ENCODE measurements at places on chromosomes 3 and 15. TPM values are rescaled to one million over a fixed set of nuclear protein-coding genes. Genes with fewer than 3 reads are reported as not detected.

GRCh38 chr3:111882799-111883198 is 23.7 kb downstream of the PHLDB2 start:
- DNase-seq = no peak
- no peaks in the 10 kb centered on the region for H3K36me3 ChIP-seq
- H3K27me3 ChIP-seq = peaks cover 5% of the 10 kb centered on the region
- no peaks in the 10 kb centered on the region for H3K4me1 ChIP-seq
- no peak overlapping the region for H3K4me3 ChIP-seq

GRCh38 chr15:73286311-73286710 is 82.4 kb downstream of the HCN4 start:
- H3K4me1 ChIP-seq = no peaks in the 10 kb centered on the region
- H3K27ac ChIP-seq = no peak overlapping the region
- no peak for DNase-seq
- H3K27me3 ChIP-seq = no peaks in the 10 kb centered on the region
- no peaks in the 10 kb centered on the region for H3K36me3 ChIP-seq
- H3K4me3 ChIP-seq = no peak overlapping the region

The C3orf33 gene
- total RNA-seq = 2.7 TPM

The APOD gene
- total RNA-seq = not detected

The SUSD5 gene
- not detected for total RNA-seq

- DNase-seq = no peak
- no peaks in the 10 kb centered on the region for H3K4me1 ChIP-seq
- no peak overlapping the region for H3K4me3 ChIP-seq
- H3K27ac ChIP-seq = no peak overlapping the region
Observed at GRCh38 chr15:57386976-57387375, 10.7 kb downstream of the CGNL1 start.

DNA sequence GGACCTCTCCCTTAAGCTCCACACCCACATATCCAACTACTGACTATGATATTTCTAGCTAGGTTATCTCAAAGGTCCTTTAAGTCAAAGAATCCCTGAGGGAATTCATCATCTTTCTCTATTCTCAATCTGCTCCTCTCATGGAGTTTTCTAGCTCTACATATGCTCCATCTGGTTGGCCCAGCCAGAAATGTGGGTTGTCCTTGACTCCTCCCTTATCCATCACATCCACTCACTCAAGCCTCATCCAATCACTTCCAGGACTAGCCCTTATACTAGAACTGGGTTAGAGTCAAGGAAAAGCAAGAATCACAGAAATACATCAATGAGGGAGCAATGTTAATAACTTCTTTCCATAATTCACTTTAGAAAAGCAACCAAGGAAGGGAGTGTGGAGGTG is 45.4 kb downstream of the ZNF106 start:
- no peaks in the 10 kb centered on the region for H3K4me1 ChIP-seq
- H3K36me3 ChIP-seq = peaks cover 15% of the 10 kb centered on the region
- no peak overlapping the region for H3K27ac ChIP-seq
- no peak for DNase-seq

DNA sequence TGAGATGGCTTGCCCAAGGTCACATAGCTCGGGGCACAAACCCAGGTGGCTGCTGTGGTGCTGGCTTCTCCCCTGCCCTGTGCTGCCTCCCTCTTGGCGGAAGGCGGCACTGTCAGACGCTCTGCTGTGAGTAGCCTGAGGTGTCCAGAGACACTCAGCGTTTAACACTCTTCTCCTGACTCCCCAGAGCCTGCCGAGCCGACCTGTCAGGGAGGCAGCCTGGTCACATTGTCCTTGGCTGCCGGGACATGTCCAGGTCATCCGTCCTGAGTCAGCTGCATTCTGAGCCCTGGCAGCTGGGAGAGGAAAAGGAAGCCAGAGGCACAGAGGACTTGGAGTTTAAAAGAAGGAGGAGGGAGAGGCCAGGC is 4.7 kb downstream of the LMAN1L start:
- DNase-seq = no peak
- H3K4me1 ChIP-seq = peaks cover 5% of the 10 kb centered on the region
- H3K27ac ChIP-seq = no peak overlapping the region

DNA sequence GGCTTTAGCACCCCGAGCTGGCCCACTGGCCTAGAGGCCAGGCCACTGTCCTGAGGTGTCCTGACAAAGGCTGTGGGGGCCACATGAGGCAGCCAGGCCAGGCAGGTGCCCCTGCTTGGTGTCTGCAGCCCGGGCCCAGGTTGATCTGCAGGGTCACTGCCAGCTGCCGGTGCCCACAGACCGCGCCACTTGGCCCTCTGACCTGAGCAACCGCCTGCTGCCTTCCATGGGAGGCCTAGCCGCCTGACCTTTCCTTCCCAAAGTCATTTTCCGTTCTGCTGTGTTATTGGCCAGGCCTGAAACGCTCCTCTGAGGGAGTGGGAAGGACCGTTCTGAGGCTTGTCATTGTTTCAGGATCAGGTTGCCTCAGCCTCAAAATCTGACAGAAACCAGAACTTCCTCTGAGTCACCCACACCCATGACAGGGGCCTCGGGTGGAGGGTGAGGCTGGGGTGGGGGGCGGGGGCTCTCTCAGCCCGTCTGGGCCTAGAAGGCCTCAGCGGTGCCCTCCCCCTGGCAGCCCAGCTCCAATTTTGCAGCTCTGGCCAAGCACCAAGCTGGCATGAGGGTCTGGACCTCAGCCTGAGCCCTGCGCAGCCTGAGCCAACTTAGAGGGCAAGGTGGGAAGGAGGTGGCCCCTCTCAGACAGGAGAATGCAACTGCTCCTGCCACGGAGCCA is 140.7 kb upstream of the MEF2A start:
- H3K27me3 ChIP-seq = no peaks in the 10 kb centered on the region
- H3K36me3 ChIP-seq = no peaks in the 10 kb centered on the region
- H3K4me1 ChIP-seq = peaks cover 55% of the 10 kb centered on the region
- peak overlapping the region; percentile 53 for H3K27ac ChIP-seq
- DNase-seq = peak; percentile 83
- no peak overlapping the region for H3K4me3 ChIP-seq

- no peak for DNase-seq
- no peaks in the 10 kb centered on the region for H3K36me3 ChIP-seq
- no peak overlapping the region for H3K27ac ChIP-seq
- H3K4me1 ChIP-seq = no peaks in the 10 kb centered on the region
- H3K4me3 ChIP-seq = no peak overlapping the region
- no peaks in the 10 kb centered on the region for H3K27me3 ChIP-seq
Observed at GRCh38 chr3:33909547-33909946, 111.1 kb downstream of the PDCD6IP start.

DNA sequence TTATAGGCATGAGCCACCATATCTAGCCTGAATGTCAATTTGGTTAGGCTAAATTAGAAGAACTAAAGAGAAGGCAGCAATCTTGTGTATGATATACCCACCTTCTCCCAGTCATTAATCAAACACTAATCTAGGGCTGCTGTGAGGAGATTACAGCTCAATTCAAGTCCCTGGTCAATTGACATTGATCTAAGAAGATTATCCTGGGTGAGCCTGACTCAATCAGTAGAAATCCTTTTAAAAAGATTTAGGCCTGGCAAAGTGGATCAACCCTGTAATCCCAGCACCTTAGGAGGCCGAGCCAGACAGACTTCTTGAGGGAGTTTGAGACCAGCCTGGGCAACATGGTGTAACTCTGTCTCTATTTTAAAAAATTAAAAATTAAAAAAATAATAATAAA is 2.5 kb upstream of the DNAH12 start:
- peaks cover 8% of the 10 kb centered on the region for H3K4me1 ChIP-seq
- H3K36me3 ChIP-seq = no peaks in the 10 kb centered on the region
- H3K27me3 ChIP-seq = peaks cover 2% of the 10 kb centered on the region
- DNase-seq = no peak

DNA sequence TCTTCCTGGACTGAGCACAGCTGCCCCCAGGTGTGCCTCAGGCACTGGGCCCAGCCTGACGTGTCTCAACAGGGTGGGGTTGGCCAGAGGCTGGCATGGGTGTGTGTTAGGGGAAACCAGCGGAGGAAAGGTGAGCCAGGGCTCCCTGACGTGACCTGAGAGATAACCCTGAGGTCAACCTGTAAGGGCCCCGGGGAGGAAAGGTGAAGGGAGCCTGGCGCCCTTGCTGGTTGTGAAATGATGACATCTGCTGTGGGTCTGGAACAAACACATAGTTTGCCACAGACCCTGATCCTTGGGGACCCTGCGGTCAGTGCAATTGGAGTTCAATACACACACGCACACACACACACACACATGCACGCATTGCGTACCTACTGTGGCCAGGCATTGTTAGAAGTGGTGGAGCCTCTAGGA is 100.2 kb upstream of the TLE3 start:
- H3K36me3 ChIP-seq = no peaks in the 10 kb centered on the region
- H3K4me1 ChIP-seq = no peaks in the 10 kb centered on the region
- DNase-seq = no peak
- no peak overlapping the region for H3K27ac ChIP-seq

DNA sequence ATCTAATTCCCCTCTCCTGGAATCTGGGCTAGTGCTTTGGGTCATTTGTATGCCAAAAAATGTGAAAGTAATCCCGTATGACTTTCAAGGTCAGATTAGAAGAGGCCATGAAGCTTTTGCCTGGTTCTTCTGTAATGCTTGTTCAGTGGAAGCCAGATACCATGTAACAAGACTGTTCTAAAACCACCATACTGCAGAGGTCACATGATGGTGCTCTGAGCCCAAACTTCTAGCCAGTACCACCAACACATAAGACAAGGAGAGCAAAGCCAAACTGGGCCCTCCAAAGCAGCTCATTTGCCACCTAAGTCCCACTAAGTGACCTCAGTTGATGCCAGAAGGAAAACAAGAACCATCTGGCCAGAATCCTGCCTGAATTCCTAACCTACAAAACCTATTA is 64.3 kb upstream of the MELTF start:
- peaks cover 4% of the 10 kb centered on the region for H3K4me1 ChIP-seq
- no peak overlapping the region for H3K27ac ChIP-seq
- H3K27me3 ChIP-seq = no peaks in the 10 kb centered on the region
- peaks cover 12% of the 10 kb centered on the region for H3K36me3 ChIP-seq
- no peak for DNase-seq

The SPINT1 gene
- 4.5 TPM for total RNA-seq

- peaks cover 8% of the 10 kb centered on the region for H3K4me1 ChIP-seq
- no peaks in the 10 kb centered on the region for H3K27me3 ChIP-seq
- DNase-seq = no peak
- no peak overlapping the region for H3K4me3 ChIP-seq
Observed at GRCh38 chr3:113769551-113769950, 22.7 kb downstream of the ATP6V1A start.

DNA sequence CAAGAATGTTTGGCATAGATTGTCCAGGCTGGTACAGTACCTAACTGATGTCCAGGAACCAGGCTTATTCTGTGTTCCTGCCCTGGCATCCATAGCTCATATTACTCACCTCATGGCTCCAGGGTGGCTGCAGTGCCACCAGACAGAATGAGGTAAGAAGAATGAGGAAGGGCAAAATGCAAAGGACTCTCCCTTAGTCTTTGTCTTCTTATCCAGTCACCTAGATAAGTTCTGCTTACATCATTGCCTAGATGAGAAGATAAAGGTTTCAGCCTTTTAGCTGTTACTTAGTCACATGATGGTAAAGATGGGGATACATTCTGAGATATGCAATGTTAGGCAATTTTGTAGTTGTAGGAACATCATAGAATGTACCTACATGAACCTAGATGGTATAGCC is 45.8 kb downstream of the CHP1 start:
- DNase-seq = no peak
- no peak overlapping the region for H3K4me3 ChIP-seq
- no peaks in the 10 kb centered on the region for H3K4me1 ChIP-seq
- H3K27ac ChIP-seq = no peak overlapping the region
- no peaks in the 10 kb centered on the region for H3K36me3 ChIP-seq
